Stimulated activated CD8-positive, alpha-beta memory T cell treated with anti-CD3 and anti-CD28 coated beads, Interleukin-12 subunit alpha, Interleukin-12 subunit beta, amount 100 ng/mL, for 1 hour (primary cell): ENCODE measurements at places on chromosomes 6 and 20.
A peak's percentile ranks its signal among the peaks of the same experiment; 100 is the strongest.

GRCh38 chr6:154614101-154614500 lies 103.6 kb upstream of the CNKSR3 start:
- no peak for DNase-seq

- no peak for DNase-seq
Measured at GRCh38 chr20:38358556-38358955, 12.3 kb downstream of the LBP start.

- DNase-seq: peak; percentile 62
Measured at GRCh38 chr6:73523434-73524123, 2.7 kb upstream of the EEF1A1 start.

DNA sequence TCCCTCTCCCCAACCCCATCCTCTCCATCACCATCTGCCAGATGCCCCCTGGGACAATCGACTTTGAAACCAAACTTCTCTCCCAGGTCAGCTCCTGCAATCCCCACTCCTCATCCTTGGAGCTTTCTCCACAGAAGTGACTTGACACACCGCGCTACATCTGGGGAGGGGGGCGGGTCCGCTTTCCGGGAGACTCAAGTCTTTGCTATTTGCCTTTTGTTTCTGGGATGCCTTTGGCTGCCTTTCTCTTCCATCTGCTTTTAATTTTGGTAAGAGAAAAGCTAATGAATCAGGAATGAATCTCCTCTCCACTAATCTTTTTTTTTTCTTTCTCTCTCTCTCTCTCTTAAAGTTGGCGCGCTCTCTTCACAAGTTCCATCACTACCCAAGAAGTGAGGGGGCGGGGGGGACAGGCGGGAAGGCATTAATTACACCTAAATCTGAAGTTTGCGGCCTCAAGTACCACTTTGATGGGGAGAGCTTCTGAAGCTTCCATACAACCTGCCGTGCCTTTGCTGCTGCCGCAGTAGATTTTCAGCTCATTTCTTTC lies 664 bp upstream of the TPBG start:
- no peak for DNase-seq

DNA sequence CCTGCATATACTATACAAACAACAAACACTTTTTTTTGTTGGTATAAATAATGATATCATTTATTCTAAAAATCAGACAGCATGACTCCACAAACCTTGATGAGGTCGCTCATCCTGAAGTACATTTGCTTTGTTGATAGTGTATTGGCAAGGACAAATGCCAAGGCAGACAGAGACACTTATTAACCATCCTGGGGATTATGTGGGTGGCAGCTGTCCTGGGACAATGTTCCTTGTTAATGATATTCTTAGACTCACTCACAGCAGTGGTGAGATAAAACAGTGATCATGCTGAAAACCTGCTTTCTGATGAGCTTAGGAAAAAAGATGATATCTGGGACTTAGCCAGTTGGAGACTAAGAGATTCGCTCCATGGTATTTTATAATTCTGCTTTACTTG lies 85.4 kb upstream of the OGFRL1 start:
- no peak for DNase-seq

- DNase-seq: no peak
Measured at GRCh38 chr20:7497985-7498384, 442.3 kb downstream of the HAO1 start.

DNA sequence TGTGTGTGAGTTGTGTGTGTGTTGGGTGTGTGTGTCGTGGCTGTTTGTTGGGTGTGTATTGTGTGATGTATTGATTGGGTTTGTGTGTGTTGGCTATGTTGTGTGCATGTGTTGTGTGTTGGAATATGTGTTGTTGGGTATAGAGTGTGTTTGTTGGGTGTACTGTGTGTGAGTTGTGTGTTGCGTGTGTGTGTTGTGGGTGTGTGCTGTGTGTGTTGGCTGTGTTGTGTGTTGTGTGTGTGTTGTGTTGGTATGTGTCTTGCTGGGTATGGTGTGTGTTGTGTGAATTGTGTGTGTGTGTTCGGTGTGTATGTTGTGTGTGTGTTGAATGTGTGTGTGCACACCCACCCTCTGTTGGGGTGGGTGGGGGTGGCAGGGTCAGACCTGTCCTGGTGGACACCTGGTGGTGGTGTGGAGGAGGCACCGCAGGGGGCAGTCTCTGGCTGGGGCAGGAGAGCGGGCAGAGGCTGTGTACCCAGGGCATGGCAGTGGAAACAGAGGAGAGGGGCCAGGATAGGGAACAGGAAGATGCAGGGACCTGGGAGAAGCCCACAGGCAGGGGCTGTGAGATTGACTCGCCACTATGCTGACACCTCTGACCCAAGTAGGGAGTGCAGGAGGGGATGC lies 25.5 kb upstream of the PXDC1 start:
- no peak for DNase-seq

DNA sequence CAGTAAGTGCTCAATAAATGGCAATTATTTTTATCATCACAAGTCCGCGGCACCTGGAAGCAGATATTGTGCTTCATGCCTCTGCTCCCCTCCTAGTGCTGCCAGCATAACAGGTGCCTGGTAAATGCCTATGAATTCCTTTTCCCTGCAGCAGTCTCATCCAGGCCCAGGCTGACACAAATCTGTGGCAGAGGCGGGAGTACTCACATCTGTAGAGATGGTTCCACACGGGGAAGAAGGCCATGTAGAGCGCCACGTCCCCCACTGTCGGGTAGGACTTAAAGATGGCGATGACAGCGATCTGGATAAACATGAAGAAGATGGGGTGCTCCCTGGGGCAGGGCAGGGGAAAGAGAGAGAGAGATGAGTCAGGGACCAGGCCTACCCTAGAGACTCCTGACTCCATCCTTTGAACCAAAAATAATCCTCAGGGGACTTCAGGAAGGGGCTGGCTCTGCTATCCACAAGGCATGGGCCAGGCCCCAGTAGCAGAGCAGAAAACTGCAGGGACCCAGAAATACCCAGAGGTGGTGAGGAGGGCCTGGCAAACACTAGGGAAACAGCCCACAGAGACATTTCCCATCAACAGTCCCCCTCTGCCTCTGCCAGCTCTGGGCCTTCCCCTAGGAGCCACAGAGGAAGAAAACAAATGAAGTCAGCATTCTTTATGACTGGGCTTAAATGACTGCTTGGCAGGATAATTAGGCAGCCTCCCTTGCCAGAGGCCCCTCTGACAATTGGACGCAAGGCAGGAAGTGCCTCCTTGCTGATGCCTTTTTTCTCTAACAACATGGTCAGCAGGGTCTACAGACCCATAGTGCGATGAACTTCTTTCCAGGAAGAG lies 23.0 kb downstream of the MAP1LC3A start:
- no peak for DNase-seq
